Stimulated activated CD4-positive, alpha-beta T cell treated with anti-CD3 and anti-CD28 coated beads, Interleukin-4, amount 100 ng/mL, for 1 hour (primary cell): ENCODE measurements at places on chromosomes 1 and 21.

GRCh38 chr1:116460261-116460660, 87.2 kb downstream of the ATP1A1 start:
- DNase-seq: no peak

DNA sequence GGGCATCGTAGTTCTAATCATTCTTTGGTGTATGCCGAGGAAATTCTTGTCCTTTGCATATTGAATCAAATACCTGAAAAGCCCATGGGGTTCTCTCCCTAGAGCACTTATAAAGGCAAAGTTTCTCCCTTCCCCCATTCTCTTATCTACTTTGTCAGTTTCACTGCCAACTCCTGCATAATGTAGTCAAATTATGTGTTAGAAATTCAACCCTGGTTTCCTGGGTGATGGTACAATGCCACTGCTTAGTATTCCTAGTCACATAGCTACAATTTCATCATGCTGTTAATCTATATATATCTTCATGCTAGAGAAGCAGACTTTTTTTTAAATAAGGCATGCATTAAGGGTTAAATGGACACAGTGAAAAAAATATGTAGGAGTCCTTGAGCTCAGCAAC, 119.0 kb downstream of the PDE4B start:
- no peak for DNase-seq

GRCh38 chr1:79259390-79260336, 253.1 kb upstream of the ADGRL4 start:
- no peak for DNase-seq

GRCh38 chr1:14487671-14488070, 110.8 kb upstream of the KAZN start:
- no peak for DNase-seq

GRCh38 chr1:2379733-2380404, 11.5 kb downstream of the MORN1 start:
- no peak for DNase-seq

DNA sequence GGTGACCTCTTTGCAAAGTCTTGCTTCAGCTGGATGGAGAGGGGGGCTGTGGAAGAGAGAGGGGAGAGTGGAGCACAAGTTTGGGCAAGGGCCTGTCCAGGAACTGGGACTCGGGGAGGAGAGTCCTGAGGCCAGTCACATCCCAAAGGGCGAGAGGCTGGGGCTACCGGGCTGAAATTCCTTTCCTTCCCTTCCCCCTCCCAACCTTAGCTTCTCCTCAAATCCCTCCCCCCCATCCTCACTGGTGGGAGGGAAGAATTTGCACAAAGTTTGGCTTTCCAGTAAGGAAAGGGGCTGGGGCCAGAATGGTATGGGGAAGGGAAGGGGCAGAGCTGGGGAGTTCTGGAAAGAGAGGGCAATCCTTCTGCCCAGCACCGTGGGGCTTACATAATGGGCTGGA, 854 bp downstream of the CNTN2 start:
- DNase-seq: no peak

DNA sequence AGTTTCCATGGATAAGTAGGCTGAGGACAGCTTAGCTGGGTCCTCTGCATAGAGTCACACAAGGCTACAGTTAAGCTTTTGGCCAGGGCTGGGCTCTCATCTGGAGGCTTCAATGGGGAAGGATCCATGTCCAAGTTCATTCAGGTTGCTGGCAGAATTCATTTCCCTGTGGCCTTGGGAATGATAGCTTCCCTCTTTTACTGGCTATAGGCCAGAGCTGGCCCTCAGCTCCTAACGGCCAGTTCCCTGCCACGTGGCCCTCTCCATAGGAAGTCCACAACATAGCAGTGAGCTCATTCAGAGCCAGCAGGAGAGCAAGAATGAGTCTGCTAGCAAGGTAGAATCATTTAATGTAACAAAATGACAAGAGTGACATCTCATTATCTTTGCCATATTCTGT, 15.1 kb upstream of the PODN start:
- DNase-seq: no peak

DNA sequence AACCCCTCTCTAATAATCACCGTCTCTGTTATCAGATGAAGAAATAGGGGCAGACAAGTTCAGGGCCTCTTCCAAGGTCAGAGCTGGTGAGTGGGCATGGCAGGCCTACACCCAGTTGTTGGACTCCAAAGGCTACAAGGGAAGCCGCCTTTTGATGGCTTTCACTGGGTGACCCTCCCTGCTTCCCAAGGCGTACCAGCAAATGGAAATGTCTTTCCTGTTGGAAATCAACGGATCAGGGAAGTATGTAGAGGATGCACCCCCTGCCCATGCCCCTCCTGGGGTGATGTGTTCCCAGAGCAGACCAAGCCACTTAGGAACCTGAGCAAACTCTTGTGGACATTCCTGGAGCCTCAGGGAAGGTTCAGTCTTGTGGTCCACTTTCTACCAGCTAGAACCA, 47.4 kb downstream of the LGR6 start:
- DNase-seq: no peak

DNA sequence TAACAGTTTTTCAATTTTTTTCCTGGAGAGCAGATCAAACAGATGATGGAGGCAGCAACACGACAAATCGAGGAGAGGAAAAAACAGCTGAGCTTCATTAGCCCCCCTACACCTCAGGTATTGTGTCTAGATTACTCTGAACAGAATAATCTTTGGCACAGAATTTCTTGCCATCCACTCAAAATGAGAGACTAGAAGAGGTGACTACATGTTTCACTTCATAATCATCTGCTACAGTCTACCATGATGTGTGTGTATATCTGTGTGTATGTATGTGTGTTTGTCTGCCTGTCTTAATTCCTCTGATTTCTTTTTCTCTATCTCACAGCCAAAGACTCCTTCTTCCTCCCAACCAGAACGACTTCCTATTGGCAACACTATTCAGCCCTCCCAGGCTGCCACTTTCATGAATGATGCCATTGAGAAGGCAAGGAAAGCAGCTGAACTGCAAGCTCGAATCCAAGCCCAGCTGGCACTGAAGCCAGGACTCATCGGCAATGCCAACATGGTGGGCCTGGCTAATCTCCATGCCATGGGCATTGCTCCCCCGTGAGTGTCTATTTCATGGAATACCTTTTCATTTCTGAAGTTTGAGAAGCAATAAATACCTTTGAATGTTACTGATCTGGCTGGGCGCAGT, 11.4 kb downstream of the PRPF3 start:
- no peak for DNase-seq

- DNase-seq: no peak
These were observed 362.7 kb downstream of the PRDM2 start for GRCh38 chr1:14062669-14063068.

DNA sequence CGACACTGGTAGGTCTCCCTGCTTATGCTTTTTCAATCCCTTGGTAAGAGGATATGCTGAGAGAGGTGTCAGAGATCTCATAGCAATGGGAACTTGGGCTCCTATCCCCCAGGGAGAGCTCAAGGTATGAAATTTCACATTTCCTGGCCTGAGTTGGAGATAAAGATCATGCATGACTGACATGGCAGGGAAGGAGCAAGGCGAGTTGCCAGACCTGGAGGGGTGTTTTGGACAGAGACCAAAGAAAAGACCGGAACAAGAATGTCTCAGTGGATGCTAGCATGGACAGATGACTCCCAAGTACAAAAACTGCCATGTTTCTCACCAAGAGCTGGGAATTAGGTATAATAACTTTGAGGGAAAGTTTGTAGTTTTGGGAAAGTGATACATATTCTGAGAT, 334.1 kb upstream of the B3GALT2 start:
- DNase-seq: no peak

DNA sequence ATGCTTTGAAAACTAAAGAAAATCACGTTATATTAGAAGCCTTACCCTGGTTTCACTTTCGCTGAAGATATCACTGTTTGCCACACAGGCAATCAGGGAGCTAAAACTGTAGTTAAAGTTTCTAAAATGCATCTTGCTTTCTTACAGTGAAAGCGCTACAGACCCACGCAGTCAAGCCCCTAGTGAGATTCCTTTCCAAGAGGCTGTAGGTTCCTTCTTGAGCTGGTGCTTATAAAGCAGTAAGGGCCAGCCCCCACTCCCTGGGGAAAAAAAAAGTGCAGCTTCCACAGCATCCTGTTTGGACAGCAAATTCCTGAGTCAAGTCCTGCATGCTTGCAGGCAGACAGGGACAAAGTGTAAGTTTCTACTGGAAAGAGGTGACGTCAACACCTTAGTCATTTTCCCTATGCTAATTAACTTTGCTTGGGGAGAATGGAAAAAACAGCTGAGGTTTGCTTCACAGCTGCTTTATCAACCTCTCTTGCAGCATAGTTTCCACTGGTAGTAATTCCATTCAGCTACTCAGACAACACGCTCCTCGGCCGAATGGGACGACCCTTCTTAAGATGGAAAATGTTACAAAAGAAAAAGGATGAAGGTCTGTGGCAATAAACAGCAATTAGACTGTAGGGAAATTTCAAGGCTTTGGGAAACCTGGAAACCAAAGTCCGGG, 14.7 kb upstream of the KCNE1 start:
- DNase-seq: peak; percentile 27

DNA sequence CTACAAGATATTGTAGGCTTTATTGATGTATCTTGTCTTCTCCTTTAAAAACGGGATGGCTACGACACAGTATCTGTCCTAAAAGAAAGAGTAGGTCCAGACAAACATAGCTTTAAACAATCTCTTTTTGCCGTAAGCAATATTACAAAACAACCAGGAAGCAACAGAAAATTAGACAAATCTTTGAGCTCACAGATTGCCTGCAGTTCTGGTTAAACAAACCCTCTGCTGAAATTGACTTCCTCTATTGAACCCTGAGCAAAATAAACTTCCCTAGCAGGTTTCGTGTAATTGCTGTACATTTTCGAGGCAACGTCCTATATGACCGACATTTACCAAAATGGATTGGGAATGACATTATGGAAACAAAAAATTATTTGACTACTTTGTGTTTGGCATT, 50.6 kb downstream of the CHML start:
- DNase-seq: no peak
